NCI-H345 (cell line): ENCODE measurements at places on chromosomes 5 and 9.

GRCh38 chr5:119370486-119370885 is 14.7 kb downstream of the TNFAIP8 start:
- no peak for DNase-seq

DNA sequence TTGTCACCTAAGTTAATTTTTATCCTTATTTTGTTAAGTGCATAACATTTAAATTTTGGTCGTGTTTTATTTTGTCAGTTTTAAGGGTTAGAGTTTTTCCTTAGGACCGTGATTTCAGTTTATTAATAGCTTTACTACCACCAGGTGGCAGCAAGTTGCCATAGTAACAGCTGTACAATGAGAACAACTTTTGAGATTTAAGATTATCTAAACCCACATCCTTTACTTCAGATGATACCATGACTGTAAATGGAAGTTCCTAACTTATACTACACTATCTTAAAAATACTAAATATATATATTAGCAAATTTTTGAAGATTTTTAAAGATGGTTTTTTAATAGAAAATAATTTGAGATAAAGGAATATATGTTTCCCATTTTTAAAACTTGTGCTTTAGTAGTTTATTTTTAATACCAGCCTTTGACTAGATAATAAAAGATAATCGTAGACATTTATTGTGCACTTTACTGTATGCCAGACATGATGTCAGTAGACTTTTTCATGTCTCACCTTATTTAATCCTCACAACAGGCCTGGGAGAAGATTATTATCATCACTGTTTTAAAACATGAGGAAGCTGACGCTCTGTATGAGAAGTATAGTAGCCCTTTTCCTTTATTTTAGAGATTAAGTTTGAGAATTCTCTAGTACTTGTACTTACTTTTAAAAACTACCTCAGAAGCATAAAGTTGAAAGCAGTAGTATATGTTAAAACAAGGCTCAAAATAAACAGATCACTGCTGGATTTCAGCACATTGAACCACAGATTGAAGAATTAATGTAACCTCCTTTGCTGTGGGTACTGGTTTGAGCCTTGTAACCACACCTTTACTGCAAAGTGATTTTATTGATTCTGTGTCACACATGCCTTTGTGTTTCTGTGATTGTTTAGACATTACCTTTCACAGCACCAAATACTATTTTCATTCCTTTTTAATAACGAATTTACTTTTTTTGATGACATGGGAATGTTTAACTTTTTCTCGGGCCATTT is 27.5 kb downstream of the SREK1 start:
- peak; percentile 30 for DNase-seq

GRCh38 chr5:92809855-92810465 is 771.1 kb downstream of the NR2F1-AS1 start:
- no peak for DNase-seq

DNA sequence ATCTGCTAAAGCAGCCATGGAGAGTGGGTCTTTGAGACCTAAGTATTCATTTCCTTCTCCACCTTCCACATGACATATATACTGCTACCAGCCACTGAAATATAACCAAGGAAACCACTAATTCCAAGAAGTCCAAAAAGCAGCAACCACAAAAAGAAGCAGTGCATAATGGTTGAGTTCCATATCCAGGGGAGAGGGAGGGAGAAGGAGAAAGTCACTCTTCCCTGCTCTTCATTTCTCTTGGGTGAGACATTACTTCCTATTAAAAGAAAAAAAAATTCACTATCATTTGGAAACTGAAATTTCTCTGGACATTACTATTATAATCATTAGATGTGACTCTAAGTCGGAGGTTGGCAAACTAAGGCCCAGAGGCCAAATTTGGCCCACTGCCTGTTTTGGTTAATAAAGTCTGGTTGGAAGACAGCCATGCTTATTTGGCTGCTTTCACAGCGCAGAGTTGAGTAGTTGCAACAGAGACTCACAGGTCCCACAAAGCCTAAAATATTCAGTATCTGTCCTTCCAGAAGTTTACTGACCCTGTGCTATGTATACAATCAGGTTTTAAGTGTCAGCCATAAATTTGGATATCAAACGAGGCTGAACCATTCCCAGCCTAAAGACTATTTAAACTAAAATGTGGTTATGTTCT is 168.6 kb downstream of the MPDZ start:
- DNase-seq, result no peak

GRCh38 chr5:31476738-31477141 is 55.2 kb downstream of the DROSHA start:
- no peak for DNase-seq
